ENCODE measurements at places on chromosomes 1 and 21.

GRCh38 chr1:215507119-215507518 lies 60.0 kb upstream of the KCTD3 start:
- DNase-seq: no peak

DNA sequence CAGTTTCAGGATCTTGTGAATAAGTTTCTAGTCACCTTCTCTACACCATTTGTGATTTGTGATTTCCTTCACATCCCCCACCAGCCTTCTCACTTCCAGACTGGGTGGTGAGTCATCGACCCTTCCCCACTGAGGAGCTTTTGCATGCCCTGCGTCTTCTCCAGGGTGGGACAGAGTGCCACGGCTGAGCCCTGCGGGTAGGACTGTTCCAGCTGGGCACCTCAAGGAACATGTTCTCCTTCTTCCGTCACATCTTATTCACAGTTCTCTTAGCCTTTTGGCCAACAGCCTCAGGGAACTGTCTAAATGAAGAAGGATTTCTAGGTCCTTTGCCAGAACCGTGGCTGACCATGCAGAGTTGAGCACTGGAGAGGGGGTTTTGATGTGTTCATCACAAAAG lies 116.5 kb downstream of the TMEM53 start:
- no peak for DNase-seq

DNA sequence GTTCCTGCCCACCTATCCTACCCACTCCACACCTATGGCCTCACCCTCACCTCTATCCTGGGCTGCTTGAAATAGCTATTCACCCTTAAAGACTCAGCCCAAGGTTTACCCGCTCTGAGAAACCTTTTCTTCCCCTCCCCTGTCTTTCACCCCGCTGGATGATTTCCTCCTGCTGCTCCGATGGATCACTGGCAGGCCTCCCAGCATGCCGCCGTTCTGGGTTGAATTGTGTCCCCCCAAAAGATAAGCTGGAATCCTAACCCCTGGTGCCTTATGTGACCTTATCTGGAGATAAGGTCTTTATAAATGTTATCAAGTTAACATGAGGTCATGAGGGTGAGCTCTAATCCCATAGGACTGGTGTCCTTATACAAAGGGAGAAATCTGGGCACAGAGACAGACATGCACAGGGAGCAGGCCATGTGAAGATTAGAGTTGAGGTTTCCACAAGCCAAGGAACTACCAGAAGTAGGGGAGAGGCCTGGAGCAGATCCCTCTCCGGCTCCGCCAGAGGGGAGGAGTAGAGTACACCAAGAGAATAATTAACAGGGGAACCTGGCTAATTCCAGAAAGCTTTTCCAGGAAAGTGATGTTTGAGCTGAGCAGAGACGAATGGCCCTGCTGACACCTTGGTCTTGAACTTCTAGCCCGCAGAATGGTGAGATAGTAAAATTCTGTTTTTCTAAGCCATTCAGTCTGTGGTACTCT lies 110.0 kb upstream of the SERBP1 start:
- no peak for DNase-seq

DNA sequence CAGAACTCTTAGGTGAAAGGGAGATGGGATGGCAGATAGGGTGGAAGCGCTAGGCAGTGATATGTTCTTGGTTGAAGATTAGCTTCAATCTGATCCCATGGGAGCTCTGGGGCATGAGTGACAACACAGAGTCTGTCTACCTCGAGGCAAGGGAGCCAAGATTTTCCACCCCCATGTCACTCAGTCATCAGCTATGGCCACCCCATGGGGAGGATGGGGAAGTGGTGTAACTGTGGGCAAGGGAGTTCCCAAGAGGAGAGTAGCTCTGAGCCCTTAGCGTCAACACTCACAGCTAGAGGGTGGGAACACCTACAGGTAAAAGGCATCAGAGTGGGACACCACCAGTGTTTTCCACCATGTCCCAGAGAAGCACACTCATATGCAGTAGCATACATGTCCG lies 30.3 kb upstream of the C1QA start:
- DNase-seq: no peak

DNA sequence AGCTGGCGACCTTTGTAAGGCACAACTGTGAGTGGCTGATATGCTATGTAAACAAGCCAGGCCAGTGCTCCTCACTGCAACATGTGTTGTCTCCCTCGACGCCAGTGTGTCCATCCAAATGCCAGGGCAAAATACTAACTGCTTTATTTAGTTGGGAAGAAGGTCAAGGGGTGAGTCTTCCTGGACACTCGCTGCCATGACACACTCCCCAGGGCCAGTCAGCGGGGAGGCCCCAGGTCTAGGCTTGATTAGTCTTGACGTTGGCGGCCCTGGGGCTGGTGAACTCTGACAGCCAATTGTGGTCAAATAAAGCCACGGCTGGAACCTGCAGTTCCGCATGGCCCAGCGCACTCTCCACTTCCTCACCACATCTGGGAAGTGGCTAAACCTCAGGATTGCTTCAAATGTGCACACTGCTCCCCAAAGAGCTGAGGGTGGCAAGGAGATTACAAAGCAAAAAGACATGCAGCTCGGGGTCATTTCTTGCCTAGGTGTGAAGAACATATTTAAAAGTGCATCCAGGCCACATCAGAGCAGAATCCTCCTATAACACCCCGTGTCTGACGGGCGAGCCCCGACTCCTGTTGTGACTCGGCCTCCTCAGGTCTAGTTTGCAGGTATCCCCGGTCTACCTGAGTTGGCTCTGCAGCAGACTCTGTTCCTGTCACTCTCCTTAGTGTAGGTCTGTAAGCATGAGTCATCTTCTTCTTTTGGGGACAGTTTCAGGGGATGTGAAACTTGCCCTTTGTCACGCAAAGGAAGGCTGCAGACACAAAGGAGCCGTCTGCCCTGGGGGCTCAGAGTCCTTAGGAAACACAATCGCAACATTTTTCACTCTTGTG lies 183.5 kb downstream of the RUNX1 start:
- no peak for DNase-seq

- no peak for DNase-seq
Observed at GRCh38 chr1:42961312-42962091, 2.8 kb upstream of the SLC2A1 start.

- DNase-seq: peak; percentile 90
Observed at GRCh38 chr1:55775007-55775406, 559.8 kb upstream of the USP24 start.

GRCh38 chr1:23286401-23286800 lies 57.7 kb downstream of the HNRNPR start:
- no peak for DNase-seq

- no peak for DNase-seq
Observed at GRCh38 chr1:66354311-66355201, 179.4 kb upstream of the SGIP1 start.

GRCh38 chr21:45655124-45655523 lies 11.6 kb downstream of the PCBP3 start:
- DNase-seq: no peak

DNA sequence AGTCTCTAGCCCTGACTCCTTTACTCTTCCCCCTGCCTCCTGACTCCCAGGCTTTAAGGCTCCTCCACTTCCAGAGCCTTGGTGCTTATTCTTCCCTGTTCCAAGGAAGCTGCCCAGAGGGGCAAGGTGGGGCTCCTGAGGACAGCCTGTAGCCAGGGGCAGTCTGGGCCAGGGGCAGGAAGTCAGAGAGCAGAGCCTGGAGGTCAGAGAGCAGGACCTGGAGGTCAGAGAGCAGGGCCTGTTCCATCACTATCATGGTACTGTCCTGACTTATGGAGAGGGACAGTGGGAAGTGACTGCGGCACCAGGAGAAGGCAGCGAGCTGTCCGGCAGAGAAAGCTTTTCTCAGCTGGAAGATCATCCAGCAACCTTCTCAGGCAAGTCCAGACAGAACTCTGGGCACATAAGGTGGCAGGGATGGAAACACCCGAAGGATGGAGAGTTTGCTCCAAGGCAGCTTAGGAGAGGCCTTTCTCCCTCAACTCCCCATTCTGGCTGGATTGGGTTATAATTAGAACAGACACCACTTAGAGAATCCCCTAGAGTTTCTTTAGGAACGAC lies 25.0 kb downstream of the PLXNA2 start:
- DNase-seq: no peak

GRCh38 chr1:19483261-19483660 lies 2.1 kb downstream of the CAPZB start:
- no peak for DNase-seq

DNA sequence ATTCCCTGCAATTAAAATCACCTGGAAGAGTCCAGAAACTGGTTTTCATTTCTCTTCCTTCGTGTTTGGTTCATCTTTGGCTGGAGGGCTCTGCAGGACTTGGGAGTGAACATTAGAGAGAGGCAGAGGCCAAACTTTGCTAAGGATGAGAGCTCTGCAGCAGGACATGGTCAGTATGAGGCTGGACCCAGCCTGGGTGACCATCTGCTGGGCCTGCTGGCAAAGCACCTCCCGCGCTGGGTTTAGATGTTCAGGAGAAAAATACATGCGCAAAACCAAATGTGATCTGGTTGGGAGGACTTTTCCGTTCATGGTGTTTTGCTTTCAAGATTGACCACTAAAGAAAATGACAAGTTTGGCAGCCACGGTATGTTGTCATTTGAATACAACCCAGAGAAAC lies 15.9 kb downstream of the KAZN start:
- DNase-seq: no peak

- DNase-seq: no peak
Observed at GRCh38 chr1:59432531-59433439, 135.9 kb downstream of the FGGY start.

DNA sequence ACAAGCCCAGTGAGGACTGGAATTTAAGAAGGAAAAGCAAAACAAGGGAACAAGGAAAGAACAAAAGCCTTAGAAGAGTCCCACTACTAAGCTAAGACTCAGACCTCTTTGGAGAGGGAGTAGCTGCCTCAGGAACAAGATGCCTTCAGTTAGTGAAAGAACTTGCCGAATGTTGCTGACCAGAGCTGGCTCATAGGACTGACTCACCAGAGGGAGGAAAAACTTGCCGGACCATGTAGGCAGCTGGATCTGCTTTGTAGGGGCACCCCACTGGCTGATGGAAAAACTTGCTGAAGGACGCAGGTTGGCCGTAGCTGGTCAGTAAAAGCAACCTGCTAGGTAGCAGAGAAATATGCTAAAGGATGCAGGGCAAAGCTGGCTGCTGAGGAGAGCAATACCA lies 15.3 kb upstream of the ZSWIM5 start:
- DNase-seq: no peak

DNA sequence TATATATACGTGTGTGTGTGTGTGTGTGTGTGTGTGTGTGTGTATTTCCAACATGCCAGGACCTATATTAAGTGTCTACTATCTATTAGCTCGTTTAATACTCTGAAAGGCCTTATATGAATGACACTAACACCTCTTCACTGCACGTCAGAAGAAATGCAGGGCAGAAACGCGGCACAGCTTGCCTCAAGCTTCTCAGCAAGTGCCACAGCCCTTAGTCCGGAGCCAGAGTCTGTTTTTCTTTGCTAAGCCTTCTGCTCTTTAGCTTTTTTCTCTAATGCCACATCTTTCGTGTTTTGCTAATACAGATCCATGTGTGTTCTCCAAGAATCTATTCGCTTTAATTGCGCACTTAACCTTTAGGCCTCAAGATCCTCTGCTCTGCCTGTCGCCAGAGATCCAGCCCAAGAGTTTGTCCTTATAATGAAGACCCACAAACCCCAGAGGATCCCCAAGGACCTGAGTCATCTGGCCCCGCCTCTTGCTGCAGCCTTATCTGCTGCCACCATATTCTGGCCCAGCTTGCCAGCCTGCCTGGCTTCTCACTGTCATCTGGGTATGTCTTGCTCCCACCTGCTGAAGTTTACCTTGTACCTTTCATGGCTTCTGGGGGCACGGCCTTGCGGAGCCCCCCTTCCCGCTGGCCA lies 2.0 kb upstream of the TRIM58 start:
- DNase-seq: no peak

DNA sequence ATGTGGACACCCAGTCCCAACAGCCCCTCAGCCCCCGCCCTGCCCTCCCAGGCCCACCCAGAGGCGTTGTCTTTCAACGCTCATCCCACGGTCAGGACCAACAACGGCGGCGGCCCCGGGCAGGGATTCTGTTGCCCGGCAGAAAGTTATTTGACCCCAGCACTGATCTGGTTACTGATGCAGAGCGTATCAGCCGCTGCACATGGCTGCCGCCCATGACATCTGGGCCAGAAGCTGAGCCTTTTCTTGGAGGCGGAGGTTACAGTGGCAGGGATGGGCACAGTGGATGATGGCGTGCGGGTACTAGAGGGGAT lies 127.1 kb upstream of the ARHGEF16 start:
- DNase-seq: no peak

- DNase-seq: no peak
Observed at GRCh38 chr1:232538224-232538942, 91.5 kb downstream of the SIPA1L2 start.

- no peak for DNase-seq
Observed at GRCh38 chr1:191690931-191691330, 467.3 kb upstream of the RGS18 start.

DNA sequence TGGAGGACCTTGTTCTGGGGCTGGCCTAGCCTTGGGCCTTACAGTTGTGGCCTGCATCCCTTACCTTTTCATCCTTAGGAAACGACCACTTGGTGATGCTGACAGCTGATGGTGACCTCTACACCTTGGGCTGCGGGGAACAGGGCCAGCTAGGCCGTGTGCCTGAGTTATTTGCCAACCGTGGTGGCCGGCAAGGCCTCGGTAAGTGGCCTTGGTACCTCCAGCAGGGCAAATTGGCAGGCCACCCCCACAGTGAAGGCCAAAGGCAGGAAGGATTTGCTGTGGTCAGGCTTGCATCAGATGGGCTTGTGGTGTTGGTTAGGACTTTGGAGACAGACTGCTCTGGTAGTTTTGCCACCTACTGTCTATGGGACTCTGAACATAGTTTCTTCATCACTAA lies 17.7 kb upstream of the TRNAU1AP start:
- DNase-seq: no peak

DNA sequence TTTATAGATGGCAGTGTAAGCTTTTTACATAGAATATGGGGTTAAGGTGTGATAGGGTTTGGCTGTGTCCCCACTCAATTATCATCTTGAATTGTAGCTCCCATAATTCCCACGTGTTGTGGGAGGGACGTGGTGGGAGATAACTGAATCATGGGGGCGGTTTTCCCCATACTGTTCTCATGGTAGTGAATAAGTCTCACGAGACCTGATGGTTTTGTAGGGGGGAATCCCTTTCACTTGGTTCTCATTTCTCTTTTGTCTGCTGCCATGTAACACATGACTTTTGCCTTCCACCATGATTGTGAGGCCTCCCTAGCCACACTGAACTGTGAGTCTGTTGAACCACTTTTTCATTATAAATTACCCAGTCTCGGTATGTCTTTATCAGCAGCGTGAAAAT lies 290.3 kb upstream of the B3GALT2 start:
- DNase-seq: no peak

GRCh38 chr1:205570796-205571537 lies 60.8 kb downstream of the ELK4 start:
- no peak for DNase-seq

DNA sequence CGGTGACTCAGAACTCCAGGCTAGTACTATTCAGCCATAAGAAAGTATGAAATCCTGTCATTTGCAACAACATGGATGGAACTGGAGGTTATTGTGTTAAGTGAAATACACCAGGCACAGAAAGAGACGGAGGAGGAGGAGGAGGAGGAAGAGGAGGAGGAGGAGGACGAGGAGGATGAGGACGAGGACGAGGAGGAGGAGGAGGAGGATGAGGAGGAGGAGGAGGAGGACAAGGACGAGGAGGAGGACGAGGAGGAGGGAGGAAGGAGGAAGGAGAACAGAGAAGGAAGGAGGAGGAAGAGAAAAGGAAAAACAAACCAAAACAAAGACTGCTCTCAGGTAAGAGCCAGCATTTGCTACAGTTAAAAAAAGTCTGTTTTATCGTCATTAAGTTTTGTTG lies 178.7 kb downstream of the NPHP4 start:
- no peak for DNase-seq

Data from DMS 273 treated with DMSO at 0.1 percent for 48 hours (cell line).